ENCODE measurements at places on chromosomes 6 and 20. TPM values are rescaled to one million over a fixed set of nuclear protein-coding genes. Genes with fewer than 3 reads are reported as not detected.

DNA sequence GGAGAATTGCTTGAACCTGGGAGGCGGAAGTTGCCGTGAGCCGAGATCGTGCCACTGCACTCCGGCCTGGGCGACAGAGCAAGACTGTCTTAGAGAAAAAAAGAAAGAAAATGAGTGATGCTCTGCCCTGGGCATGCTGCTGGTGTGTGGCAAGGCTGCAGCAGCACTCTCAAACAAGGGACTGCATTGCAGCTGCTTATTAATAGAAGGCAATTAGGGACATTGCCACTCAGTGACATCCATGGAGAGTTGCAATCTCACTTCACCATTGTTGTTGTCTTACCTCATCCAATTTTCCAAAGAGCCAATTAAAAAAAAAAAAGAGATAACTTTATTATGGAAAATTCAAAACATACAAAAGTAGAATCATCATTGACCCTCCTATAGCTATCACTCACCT lies 131.1 kb downstream of the LRRC1 start:
- no peak for DNase-seq

DNA sequence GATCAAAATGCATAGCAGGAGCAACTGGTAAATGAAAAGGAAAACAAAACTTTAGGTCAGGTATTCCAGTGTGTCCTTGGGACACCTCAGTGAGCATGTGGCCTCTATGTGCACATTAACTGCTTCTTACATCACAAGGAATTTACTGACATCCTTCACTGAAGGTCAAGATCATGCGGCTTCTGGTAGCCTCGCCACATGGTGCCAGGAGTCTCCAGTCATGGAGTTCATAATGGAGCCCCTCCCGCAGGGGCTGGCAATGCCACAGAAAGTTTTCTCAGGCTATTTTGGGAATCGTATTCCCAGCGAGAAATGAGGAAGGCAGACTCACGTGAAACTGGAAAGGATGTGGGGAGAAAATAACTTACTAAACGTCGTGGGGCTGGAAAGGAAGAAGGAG lies 19.7 kb upstream of the SLC22A3 start:
- no peak for DNase-seq

GRCh38 chr6:128415387-128415786 lies 105.0 kb downstream of the PTPRK start:
- DNase-seq: no peak

GRCh38 chr6:169079650-169080049 lies 174.0 kb downstream of the THBS2 start:
- no peak for DNase-seq

- DNase-seq: no peak
These were observed 37.0 kb upstream of the SAMHD1 start for GRCh38 chr20:36988494-36988966.

The TAAR6 gene
- not detected for total RNA-seq

The NMBR gene
- total RNA-seq: not detected

The MAP1LC3A gene
- 5.3 TPM for total RNA-seq

The BTNL2 gene
- not detected for total RNA-seq

Measured in natural killer cell treated with Interleukin-12 subunit alpha and Interleukin-12 subunit beta and Interleukin-15 and Interleukin-18, amount 100 ng/mL, for 72 hours (primary cell).